ENCODE measurements at places on chromosomes 7 and 10.
A peak's percentile ranks its signal among the peaks of the same experiment; 100 is the strongest.

- DNase-seq, result no peak
Measured at GRCh38 chr7:113320419-113320818, 202.1 kb upstream of the SMIM30 start.

GRCh38 chr10:115710136-115710535 lies 562.9 kb downstream of the GFRA1 start:
- DNase-seq, result peak; percentile 43

GRCh38 chr10:110252151-110252550 lies 44.7 kb downstream of the MXI1 start:
- no peak for DNase-seq

DNA sequence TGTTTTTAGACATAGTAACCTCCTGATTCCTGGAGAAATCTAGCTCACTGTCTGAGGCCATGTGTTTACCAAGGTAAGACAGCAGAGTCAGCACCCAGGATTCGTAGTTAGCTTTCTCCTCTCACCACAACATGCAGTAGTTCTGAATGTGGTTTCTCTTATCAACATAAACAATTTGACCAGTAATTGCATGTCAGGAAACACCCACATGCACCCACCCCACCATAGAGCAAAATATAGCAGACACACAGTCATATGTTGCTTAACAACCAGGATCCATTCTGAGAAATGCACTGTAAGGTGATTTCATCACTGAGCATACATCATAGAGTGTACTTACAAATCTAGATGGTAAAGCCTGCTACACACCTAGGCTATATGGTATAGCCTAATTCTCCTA lies 1004.0 kb downstream of the ANKRD7 start:
- DNase-seq, result no peak

DNA sequence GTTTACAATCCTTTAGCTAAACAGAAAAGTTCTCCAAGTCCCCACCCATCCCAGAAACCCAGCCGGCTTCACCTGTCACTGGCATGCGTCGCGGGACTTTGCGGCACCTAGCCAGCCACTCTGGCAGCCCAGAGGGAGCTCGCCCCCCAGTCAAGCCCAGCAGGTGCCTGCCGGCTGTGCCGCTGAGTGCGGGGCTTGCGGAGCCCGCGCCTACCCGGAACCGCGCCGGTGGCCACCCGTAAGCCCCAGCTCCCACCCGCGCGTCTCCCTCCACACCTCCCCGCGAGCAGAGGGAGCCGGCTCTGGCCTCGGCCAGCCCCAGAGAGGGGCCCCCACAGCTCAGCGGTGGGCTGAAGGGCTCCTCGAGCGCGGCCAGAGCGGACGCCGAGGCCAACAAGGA lies 446.1 kb downstream of the GRM8 start:
- DNase-seq, result no peak

DNA sequence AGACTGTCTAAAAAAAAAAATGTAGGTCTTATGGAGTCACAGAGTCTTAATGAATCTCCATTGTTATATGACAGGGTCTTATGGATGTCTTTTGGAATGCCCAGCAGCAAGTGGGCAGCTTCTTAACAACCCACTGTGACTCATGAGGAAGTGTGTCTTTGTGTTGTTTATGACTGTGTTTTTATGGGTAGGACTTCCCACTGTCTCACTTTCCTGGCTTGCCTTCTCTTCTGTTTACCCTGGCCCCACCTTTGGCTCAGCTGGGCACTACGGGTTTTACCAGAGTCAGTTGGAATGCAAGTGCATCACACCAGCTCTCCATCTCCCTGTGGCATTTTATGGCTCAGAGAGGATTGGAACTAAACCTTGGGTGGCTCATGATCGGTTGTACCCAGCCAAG lies 580.5 kb downstream of the AUTS2 start:
- DNase-seq, result peak; percentile 81

- DNase-seq, result peak; percentile 72
Measured at GRCh38 chr7:32680259-32681173, 185.2 kb downstream of the AVL9 start.

GRCh38 chr7:107715531-107715930 lies 28.4 kb upstream of the CBLL1 start:
- peak; percentile 52 for DNase-seq

GRCh38 chr7:68562323-68562899 lies 1035.9 kb upstream of the AUTS2 start:
- DNase-seq, result no peak

DNA sequence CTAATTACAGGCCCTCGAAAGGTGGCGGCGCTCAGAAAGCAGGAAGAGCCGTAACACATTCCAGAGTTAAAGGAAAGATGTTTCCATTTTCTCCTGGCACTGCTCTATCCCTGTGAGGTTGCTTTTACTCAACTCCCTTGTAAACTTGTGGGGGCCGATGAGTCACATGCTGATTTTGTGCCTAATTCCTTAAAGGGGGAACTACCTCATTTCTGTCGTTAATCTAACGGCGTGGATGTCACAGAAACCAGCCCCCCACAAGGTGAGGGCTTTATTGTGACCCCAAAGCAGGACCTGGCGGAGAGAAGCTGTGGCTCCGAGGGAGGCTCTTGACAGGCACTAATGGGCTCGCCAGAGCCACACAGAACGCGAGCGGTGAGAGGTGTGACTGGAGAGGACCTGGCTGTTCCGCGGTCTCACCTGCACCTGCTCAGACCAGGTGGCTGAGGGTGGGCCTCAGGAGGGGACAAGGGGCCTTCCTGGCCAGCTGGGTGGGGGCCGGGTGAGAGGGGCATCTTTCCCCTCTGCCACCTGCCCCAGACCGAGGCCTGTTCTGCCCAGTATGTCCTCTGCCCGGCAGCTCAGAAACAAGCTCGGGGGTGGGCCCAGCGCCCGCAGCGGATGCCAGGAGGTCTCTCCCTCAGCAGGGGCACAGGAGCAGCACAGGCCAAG lies 50.9 kb downstream of the CALML3 start:
- DNase-seq, result no peak

- DNase-seq, result peak; percentile 37
Measured at GRCh38 chr10:12350167-12350872, 973 bp downstream of the CAMK1D start.

- no peak for DNase-seq
Measured at GRCh38 chr7:88314061-88314491, 7.4 kb upstream of the STEAP4 start.

Data from kidney tubule cell (primary cell).